ENCODE measurements at places on chromosomes 4 and X. TPM values are rescaled to one million over a fixed set of nuclear protein-coding genes. Genes with fewer than 3 reads are reported as not detected.

DNA sequence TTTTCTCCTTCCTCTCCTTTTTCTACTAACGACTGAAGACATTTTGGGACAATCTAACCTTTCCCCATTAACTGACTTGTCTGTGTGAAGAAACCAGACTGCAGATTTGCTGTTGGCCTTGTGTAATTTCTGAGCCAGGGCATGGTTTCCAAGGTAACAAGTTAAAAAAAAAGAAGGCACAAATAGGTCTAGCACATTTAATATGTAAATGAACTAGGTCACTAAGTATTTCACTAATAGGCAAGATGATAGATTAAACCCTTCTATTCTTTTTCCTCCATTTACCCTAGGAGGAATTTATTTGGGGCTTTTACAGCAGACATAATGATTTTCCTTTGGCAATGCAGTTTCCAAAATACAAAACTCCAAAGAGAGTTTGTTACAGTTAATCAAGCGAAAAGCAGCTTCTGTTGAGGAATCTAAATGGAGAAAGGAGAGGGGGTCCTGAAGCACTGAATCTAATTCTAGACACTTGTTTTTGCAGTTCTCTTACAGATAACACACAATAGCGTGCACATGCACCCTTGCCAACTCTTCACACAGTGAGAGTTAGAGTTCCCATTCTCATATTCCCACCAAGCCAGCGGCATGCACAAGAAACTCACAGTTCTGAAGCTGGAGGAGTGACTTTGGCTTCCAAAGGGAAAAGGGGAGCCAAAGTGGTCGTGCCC lies 72.0 kb downstream of the TSPAN5 start:
- DNase-seq = no peak

COL4A5 gene
- total RNA-seq = 96.9 TPM

MRPS18C gene
- total RNA-seq = 49.3 TPM

ANK2 gene
- 55.6 TPM for total RNA-seq

DNA sequence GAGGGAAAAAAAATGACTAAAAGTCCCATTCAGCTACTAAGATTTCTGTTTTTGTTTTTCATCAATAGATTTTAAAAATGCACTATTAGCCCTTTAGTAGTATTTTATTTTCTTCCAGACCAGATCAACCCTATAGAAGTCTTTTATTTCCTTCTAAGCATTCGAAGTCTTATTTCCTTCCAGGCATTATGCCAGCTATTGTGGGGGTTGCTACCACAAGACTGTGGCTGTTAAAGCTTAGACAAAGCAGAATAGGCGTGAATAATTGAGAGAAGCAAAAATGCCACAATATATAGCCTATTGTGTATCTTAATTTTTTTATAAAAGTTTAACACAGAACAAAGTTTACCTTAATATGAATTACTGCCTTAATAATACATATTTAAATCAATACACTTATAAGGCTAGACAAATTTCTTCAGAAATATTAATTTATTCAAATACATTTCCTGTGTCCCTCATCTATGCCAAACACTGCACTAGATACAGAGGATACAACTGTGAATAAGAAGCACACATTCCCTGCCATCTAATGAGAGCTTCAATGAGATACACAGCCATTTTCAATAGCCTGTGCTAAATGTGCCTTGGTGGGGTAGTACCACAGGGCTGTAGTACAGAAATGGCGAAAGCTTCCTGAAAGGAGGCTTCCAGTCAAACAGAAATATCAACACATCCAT lies 33.1 kb downstream of the SLC10A7 start:
- DNase-seq = no peak

GRCh38 chr4:35939751-35940150 lies 304.6 kb downstream of the ARAP2 start:
- no peak for DNase-seq

NXF2 gene
- total RNA-seq = not detected

HEPH gene
- total RNA-seq = 12.2 TPM

EBP gene
- 155 TPM for total RNA-seq

CORIN gene
- total RNA-seq = 0.34 TPM

USP51 gene
- 9.4 TPM for total RNA-seq

GRCh38 chrX:83511208-83511607 lies 3.1 kb downstream of the POU3F4 start:
- DNase-seq = no peak

DNA sequence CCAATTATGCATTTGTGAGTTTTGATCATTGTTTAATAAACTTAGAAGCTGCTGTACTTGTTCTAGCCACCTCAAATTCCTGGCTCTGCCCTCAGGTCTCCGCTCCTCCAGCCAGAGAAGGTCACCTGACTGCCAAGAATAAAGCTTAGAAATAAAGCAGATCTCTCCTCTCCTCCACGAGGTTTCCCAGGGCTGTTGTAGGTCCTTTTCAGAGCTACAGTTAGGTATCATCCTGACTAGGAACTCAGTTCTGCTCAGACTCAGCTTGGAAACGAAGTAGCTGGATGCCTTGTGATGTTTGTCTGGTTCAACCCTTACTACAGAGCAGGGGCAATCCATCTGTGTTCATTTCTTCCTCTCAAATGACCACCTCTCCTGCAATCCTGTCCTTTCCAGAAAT lies 79.1 kb upstream of the RAPGEF2 start:
- no peak for DNase-seq

DNA sequence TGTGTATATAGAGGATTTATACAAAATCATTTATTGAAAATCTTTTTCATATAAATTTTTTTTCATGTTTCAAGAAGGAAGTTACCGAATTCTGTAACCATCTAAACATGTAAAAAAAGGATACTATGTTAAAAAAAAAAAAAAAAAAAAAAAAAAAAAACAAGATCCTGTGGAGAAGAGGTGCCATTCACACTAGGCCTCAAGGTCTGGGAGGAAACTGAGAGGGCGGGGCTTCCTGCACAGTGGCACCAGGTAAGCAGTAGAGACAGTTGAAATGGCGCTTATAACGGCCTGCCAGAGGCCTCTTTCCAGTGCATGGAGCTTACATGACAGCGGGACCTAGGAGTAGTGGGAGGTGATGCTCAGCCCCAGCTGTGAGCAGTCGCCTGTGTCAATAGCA lies 17.5 kb downstream of the TRAPPC2 start:
- no peak for DNase-seq

GRCh38 chr4:185480016-185480732 lies 8.6 kb upstream of the CCDC110 start:
- DNase-seq = no peak

DNA sequence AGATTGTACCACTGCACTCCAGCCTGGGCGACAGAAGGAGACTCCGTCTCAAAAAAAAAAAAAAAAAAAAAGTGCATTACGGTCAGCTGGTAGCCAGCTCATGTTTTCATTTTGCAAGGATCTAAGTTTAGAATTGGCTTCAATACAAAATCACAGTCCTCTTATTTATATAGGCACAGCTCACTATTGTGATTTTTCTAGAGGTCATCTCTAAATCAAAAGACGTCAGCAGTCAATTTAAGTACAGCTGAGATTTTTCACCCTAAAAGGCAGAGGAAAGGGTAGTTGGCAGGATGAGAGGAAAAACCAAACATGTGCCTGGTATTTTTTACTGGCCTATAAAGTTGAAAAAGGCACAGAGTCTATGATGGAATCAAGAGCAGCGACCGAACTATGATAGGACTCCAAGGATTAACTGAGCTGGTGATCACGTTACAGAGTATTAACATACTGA lies 30.8 kb downstream of the ASB5 start:
- no peak for DNase-seq

ADRA2C gene
- total RNA-seq = 6.1 TPM

- no peak for DNase-seq
Measured at GRCh38 chr4:3409571-3410091, 32.1 kb upstream of the HGFAC start.

SCLT1 gene
- total RNA-seq = 22.7 TPM

GRCh38 chrX:110259117-110259516 lies 58.8 kb downstream of the AMMECR1 start:
- no peak for DNase-seq

GRCh38 chr4:189659287-189659686 lies 281.4 kb upstream of the FRG1 start:
- DNase-seq = no peak

- DNase-seq = no peak
Measured at GRCh38 chrX:112935029-112935428, 94.4 kb upstream of the AMOT start.
